ENCODE measurements at places on chromosomes 1 and 21. TPM values are rescaled to one million over a fixed set of nuclear protein-coding genes. Genes with fewer than 3 reads are reported as not detected.

STUM gene
- 0.71 TPM for total RNA-seq

HES4 gene
- 62.5 TPM for total RNA-seq

- no peak for DNase-seq
Observed at GRCh38 chr1:29267321-29268070, 31.2 kb downstream of the PTPRU start.

DNA sequence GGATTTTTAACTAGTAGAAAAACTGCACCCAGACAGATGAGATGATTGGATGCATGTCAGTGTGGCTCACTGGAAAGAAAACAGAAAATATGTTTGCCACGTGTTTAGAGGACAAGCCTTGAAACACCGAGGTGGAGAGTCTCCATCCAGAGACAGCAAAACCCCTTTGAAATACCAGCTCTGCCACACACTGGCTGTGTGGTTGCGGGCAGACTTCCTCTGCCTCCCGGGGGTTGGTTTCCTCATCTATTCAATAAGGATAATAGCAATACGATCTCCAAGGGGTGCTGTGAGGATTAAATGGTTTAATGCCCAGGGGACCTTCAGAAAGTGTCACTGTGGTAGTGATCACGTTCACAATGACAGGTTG lies 67.2 kb upstream of the PARP1 start:
- no peak for DNase-seq

GRCh38 chr1:88462488-88463261 lies 221.4 kb upstream of the PKN2 start:
- DNase-seq = peak; percentile 81

GRCh38 chr1:110903853-110904500 lies 31.0 kb downstream of the CD53 start:
- DNase-seq = no peak

- DNase-seq = no peak
Observed at GRCh38 chr1:112033439-112034120, 44.1 kb upstream of the KCND3 start.

DNA sequence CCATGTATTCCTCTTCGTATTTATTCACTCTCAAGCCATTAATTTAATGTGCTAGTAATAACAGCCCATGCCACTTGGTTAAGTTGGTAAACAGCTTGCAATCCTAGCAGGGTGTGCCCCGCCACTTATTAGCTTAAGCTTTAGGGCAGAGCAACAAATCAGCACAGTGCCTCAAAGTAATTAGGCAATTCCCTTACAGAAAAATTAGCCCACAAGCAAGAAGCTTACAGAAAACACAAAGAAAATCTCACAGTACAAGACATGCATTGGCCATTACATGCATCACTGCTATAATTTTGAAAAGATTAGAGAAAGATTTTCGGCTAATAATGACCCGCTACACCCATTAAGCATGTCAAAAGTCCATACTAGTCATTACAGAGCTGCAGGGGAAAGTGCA lies 47.6 kb downstream of the TGFB2 start:
- DNase-seq = no peak

GRCh38 chr1:97101509-97101908 lies 379.9 kb downstream of the PTBP2 start:
- DNase-seq = no peak

DNA sequence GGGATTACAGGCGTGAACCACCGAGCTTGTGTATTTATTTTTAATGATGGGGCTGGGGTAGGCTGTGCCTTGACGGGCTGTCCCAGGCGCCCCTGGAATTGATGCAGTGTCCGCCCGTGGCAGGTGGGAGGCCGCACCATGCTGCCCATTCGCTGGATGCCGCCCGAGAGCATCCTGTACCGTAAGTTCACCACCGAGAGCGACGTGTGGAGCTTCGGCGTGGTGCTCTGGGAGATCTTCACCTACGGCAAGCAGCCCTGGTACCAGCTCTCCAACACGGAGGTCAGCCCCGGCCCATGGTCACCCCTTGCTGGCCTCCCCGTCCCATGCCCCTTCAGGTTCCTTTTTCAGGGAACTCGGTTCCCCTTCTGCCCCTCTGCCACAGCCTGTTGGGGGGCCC lies 13.6 kb upstream of the PEAR1 start:
- DNase-seq = peak; percentile 37

GRCh38 chr1:62588000-62588399 lies 9.3 kb upstream of the ANGPTL3 start:
- DNase-seq = no peak

GRCh38 chr21:38955495-38955894 lies 149.8 kb downstream of the ETS2 start:
- peak; percentile 70 for DNase-seq
